ENCODE measurements at places on chromosomes 12 and 14. TPM values are rescaled to one million over a fixed set of nuclear protein-coding genes. Genes with fewer than 3 reads are reported as not detected.

GRCh38 chr14:70036665-70037064 lies 152.1 kb downstream of the SLC8A3 start:
- peaks cover 4% of the 10 kb centered on the region for H3K27me3 ChIP-seq
- no peaks in the 10 kb centered on the region for H3K4me1 ChIP-seq
- DNase-seq: no peak
- no peak overlapping the region for H3K27ac ChIP-seq
- H3K4me3 ChIP-seq: no peak overlapping the region

GRCh38 chr14:22837750-22838538 lies 1.6 kb downstream of the MMP14 start:
- no peak overlapping the region for H3K4me3 ChIP-seq
- H3K36me3 ChIP-seq: peaks cover 21% of the 10 kb centered on the region
- H3K27ac ChIP-seq: no peak overlapping the region
- DNase-seq: no peak
- H3K27me3 ChIP-seq: peaks cover 17% of the 10 kb centered on the region

CLEC1A gene
- polyA plus RNA-seq: not detected

GRCh38 chr14:24155100-24155499 lies 6.0 kb upstream of the IRF9 start:
- H3K4me3 ChIP-seq: no peak overlapping the region
- H3K27ac ChIP-seq: no peak overlapping the region
- DNase-seq: no peak
- peaks cover 50% of the 10 kb centered on the region for H3K36me3 ChIP-seq
- peaks cover 2% of the 10 kb centered on the region for H3K27me3 ChIP-seq

BICDL1 gene
- 1.0 TPM for polyA plus RNA-seq

- H3K4me1 ChIP-seq: peaks cover 28% of the 10 kb centered on the region
- peaks cover 16% of the 10 kb centered on the region for H3K27me3 ChIP-seq
- DNase-seq: no peak
- H3K36me3 ChIP-seq: peaks cover 3% of the 10 kb centered on the region
- peak overlapping the region; percentile 99 for H3K27ac ChIP-seq
- peak overlapping the region; percentile 97 for H3K4me3 ChIP-seq
These were observed 654 bp upstream of the SUPT16H start for GRCh38 chr14:21384494-21384851.

KRT72 gene
- polyA plus RNA-seq: not detected

- H3K4me1 ChIP-seq: no peaks in the 10 kb centered on the region
- no peak for DNase-seq
- peaks cover 1% of the 10 kb centered on the region for H3K27me3 ChIP-seq
- H3K36me3 ChIP-seq: no peaks in the 10 kb centered on the region
These were observed 196.2 kb upstream of the ARHGAP5 start for GRCh38 chr14:31880935-31881334.

DNA sequence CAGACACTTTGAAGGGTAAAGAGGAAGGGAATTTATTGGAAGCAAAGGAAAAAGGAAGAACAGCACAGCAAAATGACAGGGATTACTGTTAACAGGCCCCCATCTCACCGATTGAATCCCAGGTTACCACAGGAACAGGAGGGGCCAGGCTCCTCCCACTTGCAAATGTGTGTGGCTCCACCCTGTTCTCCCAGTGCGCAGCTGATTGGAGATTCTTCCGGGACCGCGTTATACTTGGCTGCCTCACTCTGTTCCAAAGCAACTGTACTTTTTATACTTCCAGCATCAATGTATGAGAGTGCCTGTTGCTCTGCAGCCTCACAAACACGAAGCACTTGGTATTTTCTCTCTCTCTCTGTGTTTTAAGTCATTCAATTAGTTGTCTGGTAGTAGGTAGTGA lies 273.6 kb upstream of the MDGA2 start:
- no peak overlapping the region for H3K4me3 ChIP-seq
- H3K27me3 ChIP-seq: peaks cover 2% of the 10 kb centered on the region
- H3K27ac ChIP-seq: no peak overlapping the region
- no peak for DNase-seq
- no peaks in the 10 kb centered on the region for H3K36me3 ChIP-seq
- H3K4me1 ChIP-seq: no peaks in the 10 kb centered on the region

TBK1 gene
- polyA plus RNA-seq: 29.2 TPM

- no peaks in the 10 kb centered on the region for H3K36me3 ChIP-seq
- H3K27me3 ChIP-seq: peaks cover 1% of the 10 kb centered on the region
- H3K27ac ChIP-seq: no peak overlapping the region
- H3K4me1 ChIP-seq: peaks cover 5% of the 10 kb centered on the region
- DNase-seq: no peak
These were observed 225.8 kb downstream of the C12orf42 start for GRCh38 chr12:103269946-103270345.

DNA sequence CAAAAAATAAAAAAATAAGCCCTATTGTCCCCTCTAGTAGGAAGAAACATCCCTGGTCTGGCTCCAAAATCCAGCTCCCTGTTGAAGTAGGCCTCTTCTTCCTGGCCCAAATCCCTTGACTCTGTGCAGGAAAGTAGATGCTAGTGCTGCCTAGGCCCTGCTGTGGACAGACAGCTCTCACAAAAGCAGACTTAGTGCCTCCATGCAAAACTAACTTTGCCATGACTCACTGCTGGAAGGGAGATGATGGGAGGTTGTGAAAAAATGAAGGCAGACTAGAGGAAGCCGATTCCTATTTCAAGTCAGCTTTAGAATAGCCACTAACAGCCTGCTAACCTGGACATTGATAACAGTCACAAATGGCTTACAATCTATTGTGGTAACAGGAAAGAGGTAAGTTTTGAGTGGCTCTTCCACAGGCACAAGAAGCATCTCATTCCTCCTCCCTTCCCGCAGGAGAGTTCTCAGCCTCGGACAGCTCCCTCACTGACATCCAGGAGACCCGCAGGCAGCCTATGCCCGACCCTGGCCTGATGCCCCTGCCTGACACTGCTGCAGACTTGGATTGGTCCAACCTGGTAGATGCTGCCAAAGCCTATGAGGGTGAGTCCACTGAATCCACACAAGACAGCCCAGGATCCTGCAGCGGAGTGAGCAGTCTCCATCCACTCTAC lies 198.9 kb upstream of the RGS6 start:
- no peak overlapping the region for H3K27ac ChIP-seq
- H3K4me1 ChIP-seq: no peaks in the 10 kb centered on the region
- H3K36me3 ChIP-seq: peaks cover 33% of the 10 kb centered on the region
- peaks cover 3% of the 10 kb centered on the region for H3K27me3 ChIP-seq
- no peak for DNase-seq

DPPA3 gene
- polyA plus RNA-seq: not detected

DNA sequence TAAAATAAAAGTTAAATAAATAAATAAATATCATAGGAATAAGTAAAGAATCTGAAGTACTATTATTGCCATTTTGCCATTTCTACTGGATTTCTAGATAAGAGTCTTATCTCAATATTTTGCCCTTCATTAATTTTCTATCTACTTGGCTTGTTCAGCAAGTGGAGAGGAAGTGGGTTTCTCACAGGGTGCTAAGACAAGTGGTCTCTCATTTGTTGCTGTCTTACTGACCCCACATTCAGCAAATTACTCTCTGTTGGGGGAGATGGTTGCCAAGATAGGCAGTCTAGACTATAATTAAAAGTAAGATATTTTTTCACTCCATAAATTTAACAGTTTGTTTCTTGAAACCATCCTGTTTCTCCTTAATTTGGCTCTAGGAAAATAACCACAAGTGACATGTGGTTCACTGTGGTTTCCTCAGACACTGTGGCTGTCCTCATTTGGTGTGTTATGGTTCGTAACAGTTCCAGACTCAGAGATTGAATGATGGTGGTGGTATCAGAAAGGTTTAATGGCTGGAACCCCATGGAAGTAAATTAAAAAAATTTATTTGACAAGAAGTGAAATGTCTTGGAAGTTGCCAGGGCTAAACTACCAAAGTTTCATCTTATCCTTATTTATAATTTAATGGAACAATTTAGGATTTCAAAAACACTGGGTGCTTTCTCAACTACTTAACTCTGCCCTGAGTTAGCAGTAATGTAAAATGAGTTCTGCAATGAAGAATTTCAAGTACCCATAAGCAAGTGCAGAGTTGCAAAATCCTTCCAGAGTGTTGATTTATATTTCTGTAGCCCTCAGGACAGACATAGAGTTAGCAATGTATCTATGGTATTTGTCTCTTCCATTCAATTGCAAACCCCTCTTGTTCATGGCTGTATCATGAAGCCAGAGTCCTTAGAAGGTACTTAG lies 214.8 kb downstream of the MSRB3 start:
- DNase-seq: peak; percentile 22
- H3K27ac ChIP-seq: no peak overlapping the region
- H3K4me3 ChIP-seq: peak overlapping the region; percentile 46
- peaks cover 37% of the 10 kb centered on the region for H3K4me1 ChIP-seq
- peaks cover 7% of the 10 kb centered on the region for H3K27me3 ChIP-seq

GLIPR1L1 gene
- not detected for polyA plus RNA-seq

GRCh38 chr14:94044476-94045091 lies 18.4 kb downstream of the OTUB2 start:
- H3K4me3 ChIP-seq: no peak overlapping the region
- peaks cover 2% of the 10 kb centered on the region for H3K4me1 ChIP-seq
- H3K27me3 ChIP-seq: peaks cover 2% of the 10 kb centered on the region
- H3K36me3 ChIP-seq: peaks cover 14% of the 10 kb centered on the region

Measured in immature natural killer cell (primary cell).